Fibroblast of the aortic adventitia (primary cell): ENCODE measurements at places on chromosomes 6 and 20. TPM values are rescaled to one million over a fixed set of nuclear protein-coding genes. Genes with fewer than 3 reads are reported as not detected.
A peak's percentile ranks its signal among the peaks of the same experiment; 100 is the strongest.

The COL20A1 gene
- total RNA-seq: not detected in 2 replicates

- no peak for DNase-seq
Measured at GRCh38 chr6:35302604-35303241, 5.1 kb downstream of the DEF6 start.

DNA sequence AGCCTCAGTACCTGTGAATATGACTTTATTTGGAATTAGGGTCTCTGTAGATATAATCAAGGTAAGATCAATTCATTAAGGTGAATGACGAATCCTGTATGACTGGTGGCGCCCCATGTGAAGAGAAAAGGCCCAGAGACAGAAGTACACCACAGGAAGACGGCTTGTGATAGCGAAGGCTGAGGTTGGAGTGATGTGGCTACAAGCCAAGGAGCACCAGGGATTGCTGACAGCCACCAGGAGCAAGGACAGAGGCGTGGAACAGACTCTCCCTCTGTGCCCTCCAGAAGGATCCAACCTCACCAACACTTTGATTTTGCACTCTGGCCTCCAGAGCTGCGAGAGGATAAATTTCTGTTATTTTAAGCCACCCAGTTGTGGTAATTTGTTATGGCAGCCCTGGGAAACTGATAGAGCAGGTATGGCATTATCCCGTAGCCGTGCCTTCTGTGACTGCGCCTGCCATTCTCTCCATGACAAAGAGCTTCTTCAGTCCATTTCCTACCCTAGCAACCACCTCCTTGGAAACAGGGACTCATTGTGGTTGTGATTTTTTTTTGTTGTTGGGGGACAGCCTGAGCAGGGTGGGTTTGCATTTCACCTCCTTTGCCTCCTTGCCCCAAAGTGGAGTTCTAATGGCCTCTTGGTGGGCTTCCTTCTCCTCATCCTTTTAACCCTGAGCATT is 29.6 kb downstream of the PTK7 start:
- no peak for DNase-seq

- peak; percentile 66 for DNase-seq
Measured at GRCh38 chr20:17680836-17681725, 961 bp downstream of the RRBP1 start.

- DNase-seq: no peak
Measured at GRCh38 chr6:158517581-158517980, 42.3 kb upstream of the TMEM181 start.

- DNase-seq: no peak
Measured at GRCh38 chr20:63295846-63296245, 2.9 kb downstream of the COL20A1 start.
